Anterior cingulate cortex (tissue), 58 donors: ENCODE measurements at places on chromosomes 5 and 9.

DNA sequence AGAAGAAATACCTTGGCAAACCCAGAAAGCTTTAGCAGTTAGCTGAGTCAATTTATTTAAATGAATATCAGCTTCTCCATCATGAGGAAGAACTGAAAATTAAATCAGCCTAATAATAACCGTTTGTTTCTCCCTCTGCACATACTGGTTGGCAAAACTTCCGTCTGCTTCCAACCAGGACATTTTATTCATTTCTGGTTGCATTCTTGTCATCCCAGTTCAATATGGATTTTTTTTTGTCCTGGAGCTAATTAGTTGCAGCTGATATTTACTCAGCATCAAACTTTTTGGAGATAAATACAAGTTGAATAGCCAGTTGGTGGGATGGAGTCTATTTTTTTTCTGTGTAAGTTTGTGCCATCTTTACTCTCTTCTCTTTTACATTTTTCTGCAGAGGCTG, 126.5 kb upstream of the GDNF start:
- no peak for DNase-seq

- DNase-seq: no peak
Observed at GRCh38 chr9:13589034-13589737, 309.7 kb upstream of the MPDZ start.

DNA sequence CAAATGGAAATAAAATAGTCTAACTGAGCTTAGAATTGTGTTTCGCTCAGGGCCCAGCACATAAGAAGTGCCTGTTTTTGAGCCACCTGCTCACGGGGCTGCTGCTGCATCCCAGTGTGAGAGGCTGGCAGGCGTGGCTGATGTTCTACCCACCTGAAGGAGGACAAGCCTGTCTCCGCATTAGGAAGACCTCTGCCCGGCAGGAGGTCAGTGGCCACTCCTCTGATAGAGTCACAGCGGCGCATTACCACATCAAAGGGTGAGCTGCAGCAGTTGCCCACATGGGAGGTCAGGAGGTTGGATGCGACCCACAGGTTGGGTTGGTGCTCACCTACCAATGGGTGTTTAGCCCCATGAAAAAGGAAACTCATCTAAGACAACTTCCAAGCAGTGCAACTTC, 3.7 kb upstream of the SLC6A7 start:
- DNase-seq: no peak

DNA sequence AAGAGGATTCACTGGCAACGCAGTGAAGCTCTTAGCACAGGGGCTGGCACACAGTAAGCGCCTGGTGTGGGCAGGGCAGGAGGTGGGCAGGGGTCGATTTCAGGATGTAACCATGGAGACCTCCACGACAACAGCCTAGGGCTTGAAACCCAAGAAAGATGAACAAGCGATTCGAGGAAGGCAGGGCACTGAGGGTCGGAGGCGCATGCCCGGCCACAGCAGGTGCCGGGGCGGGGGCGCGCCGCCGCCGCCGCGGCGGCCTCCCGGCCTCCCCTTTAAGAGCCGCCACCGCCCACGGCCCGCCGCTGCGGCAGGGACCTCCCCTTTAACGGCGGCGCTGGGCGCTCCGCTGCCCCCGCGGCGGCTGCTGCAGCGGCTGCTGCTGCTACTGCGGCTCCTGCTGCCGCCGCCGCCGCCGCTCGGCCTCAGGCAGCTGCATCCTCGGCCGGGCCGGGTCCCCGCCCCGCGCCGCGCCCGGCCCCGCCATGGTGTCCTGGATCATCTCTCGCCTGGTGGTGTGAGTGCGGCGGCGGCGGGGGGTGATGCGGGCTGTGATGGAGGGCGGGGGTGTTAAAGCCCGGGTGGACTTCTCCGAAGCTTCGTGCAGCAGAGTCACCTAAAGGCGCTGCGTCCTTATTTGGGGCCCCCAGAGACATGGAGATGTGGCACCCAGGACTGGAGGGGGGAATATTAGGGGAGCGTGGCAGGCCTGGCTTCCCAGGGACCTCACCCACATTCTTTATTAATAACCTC, at the start of gene REEP2:
REEP2 (plus strand) TSS at position 334 of the 753 bp plus-strand sequence; CDS start at position 486, 152 bp downstream.
- DNase-seq: peak; percentile 48

DNA sequence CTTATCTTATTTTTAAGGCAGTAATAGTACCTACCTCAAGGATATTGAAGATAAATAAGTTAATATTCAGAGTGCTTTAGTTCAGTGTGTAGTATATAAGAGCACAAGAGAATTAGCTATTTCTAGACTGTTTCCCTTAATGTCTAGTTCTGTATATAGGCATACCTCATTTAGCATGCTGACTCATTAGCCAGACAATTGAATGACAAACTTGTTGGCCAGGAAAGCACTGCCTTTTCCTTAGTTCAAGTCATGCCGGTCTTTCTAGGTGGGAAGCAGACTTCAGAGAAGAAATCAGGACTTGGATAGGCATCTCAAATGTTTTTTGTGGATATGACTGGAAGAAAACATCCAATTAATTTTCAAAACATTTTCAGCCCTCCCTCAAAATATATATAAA, 3.2 kb upstream of the FBXO4 start:
- DNase-seq: no peak

GRCh38 chr9:15344191-15344590, 37.2 kb upstream of the TTC39B start:
- DNase-seq: no peak

DNA sequence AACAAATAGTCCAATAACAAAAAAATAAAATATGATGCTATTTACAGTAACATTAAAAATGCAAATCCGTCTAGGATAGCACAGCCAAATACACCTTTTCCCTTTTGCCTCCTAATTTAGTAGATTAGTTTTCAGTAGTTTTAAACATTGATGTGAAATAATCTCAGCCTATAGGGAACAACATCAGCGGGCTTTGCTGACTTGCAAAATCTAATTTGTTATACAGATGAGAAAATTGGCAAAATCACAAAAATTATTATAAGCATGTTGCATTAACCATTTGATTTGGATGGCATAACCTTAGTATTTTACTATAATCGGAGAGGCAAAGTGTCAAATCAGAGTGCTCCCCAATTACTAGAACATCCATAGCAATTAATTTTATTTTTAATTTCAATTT, 563.5 kb downstream of the CDH18 start:
- no peak for DNase-seq

DNA sequence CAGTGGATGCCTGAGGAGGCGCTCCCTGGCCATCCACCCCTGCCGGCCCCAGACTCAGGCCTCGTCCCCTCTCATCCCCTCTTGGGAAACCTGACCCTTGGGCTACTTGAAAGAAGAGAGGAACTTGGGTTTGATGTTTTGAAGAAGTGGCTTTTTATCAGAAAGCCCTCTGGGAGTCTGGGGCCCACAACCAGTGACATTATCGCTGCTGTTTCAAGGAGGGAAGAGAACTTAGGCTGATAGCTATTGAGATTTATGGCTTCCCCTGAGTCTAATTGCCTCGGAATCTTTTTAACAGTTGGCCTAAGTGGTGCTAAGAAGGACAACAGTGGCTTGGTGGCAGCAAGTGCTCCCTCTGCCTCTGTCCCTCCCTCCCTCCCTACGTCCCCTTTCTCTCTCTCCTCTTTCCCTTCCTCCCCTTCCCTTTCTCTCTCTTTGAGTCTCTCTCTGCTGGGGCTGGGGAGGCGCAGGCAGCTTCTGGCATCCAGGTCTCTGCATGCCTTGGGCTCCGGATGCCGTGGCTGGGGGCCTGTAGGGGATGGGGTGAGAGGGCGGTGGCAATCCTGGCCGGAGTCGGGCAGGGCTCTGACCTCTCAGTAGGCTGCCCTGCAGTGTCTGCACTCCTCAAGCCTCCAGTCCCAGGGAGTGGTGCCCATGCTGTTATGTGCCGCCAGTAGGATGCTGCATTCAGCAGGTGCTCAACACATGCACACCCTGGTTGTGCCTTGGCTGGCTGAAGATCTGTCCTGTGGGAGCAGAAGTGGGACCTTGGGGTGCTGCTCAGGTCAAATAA, 49.6 kb upstream of the RXRA start:
- no peak for DNase-seq

DNA sequence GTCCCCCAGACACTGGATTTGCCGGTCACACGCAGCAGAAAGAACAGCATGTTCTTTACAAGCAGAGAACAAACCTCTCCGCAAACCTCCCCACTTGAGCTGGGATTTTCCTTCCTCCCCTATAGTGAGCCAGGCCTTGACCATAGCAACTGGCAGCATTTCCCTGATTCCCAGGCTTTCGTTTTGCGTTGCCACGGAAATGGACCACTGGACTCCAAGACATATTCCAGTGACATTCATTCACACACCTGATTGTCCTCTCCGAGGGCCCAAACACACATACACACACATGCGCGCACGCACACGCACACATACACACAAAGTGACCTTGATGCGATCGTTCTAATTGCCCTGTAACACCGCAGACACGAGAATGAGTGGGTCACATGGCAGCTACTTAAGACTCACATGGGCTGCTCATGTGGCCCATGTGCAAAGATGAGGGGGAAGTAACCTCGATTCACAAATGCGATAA, 80.9 kb upstream of the CPEB4 start:
- peak; percentile 55 for DNase-seq

DNA sequence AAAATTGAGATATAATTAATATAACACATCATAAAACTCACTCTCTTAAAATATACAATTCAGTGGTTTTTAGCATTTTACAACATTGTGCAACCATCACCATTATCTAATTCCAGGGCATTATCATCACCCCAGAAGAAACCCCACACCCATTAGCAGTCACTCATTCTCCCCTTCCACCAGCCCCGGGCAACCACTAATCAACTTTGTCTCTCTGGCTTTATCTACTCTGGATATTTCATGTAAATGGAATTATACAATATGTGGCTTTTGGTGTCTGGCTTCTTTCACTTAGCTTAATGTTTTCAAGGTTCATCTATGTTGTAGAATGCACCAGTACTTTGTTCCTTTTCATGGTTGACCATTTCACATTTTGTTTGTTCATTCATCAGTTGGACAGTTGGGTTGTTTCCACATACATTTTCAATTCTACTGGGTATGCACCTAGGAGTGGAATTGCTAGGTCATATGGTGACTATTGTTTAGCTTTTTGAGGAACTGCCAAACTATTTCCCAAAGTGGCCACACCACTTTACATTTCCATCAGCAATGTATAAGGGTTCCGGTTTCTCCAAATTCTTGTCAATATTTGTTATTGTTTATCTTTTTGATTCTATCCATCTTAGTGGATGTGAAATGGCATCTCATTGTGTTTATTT, 62.4 kb downstream of the MARCHF3 start:
- DNase-seq: no peak

DNA sequence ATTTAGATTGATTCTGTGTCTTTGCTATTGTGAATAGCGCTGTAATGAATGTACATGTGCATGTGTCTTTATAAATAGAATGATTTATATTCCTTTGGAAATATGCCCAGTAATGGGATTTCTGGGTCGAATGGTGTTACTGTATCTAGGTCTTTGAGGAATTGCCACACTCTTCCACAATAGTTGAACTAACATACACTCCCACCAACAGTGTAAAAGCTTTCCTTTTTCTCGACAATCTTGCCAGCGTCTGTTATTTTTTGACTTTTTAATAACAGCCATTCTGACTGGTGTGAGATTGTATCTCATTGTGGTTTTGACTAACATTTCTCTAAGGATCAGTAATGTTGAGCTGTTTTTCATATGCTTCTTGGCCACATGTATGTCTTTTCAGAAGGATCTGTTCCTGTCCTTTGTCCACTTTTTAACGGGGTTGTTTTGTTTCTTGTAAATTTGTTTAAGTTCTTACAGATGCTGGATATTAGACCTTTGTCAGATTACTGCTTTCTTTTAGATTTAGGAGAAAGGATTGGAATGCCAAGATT, 125.0 kb upstream of the NR5A1 start:
- DNase-seq: no peak

- no peak for DNase-seq
Observed at GRCh38 chr9:114203410-114204140, 48.2 kb downstream of the COL27A1 start.

DNA sequence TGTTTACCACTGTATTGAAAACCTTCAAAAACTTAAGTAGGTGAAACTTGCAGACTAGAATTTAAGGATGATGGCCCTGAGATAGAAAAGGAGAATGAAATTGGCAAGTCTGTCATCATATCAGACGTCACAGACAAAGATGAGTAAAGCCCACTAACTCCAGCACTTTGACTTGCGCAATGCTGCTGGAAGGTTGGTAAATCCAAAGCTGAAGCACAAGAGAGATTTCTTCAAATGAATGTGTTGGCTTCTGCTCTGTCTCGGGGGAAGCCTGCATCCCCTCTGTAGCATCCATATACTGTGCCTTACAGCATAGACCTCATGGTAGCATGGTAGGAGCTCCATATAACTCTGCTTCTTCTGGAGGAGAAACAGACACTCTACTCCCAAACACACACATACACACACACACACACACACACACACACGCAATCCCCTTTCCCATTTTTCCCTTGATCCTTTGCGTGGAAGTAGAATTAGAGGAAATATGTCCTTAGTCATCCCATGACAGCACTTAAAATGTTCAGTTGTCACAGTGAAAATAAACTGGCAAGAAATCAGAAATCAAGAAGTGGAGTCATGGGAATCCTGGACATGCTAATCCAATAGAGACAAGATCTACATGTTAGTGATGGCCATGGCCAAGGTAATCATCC, 241.5 kb downstream of the NR3C1 start:
- DNase-seq: no peak

DNA sequence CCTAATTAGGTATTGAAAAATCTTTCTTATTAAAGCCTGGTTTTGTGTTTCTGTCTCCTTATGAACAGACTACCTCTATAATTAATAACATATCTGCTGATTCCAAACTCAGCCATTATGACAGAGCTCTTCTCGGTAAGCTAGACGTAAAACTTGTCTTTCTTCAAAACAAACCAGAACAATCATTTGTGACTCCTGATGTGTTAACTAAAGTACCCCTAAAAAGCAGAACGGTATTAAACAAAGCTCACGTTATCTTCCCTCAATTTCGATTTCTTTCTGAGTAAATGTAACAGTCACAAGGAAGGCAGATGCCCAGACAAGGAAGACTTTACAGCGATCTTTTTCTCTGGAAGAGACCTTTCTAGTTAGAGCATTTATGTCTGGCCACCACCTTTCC, 1.8 kb downstream of the SEMA5A start:
- DNase-seq: no peak

DNA sequence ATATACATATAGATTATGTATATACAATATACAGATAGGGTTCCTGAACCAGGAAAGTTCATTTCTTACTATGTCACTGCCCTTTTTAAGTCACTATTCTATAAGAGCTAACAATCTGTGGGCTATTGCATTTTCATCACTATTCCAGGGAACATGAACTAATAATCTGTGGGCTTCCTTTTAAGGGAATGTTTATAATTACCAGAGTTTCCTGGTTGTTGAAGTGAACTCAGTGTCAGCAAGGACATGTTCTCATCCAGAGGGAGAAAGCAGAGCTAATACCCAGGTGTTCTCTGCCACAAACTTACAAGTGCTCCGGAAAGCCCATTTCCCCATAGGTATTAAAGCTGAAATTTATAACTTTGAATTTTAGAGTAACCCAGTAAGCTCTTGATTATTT, 69.6 kb downstream of the CWC27 start:
- no peak for DNase-seq

DNA sequence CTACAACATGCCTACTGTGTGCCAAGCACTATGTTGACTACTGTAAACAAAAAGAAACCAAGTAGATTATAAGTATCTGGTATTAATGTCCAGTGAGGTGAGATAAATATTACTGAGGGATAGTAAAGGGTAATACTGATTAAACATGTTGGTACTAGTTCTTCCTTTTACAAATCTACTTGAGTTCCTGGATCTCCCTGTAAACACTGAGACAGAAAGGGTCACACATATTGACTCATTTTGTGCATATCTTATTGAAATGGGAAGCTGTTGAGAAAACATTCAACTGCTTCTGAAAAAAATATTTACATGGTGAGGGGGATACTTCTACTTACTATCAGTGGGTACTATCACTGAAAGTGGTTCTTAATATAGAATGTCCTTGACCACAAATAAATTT, 24.3 kb downstream of the EFNA5 start:
- no peak for DNase-seq

- DNase-seq: no peak
Observed at GRCh38 chr5:74173241-74173640, 467.3 kb downstream of the ENC1 start.
